Stimulated activated CD4-positive, alpha-beta T cell treated with anti-CD3 and anti-CD28 coated beads, Interleukin-4, amount 100 ng/mL, for 48 hours (primary cell): ENCODE measurements at places on chromosomes 2 and 18.

- no peak for DNase-seq
Measured at GRCh38 chr18:34120294-34120693, 104.4 kb downstream of the NOL4 start.

DNA sequence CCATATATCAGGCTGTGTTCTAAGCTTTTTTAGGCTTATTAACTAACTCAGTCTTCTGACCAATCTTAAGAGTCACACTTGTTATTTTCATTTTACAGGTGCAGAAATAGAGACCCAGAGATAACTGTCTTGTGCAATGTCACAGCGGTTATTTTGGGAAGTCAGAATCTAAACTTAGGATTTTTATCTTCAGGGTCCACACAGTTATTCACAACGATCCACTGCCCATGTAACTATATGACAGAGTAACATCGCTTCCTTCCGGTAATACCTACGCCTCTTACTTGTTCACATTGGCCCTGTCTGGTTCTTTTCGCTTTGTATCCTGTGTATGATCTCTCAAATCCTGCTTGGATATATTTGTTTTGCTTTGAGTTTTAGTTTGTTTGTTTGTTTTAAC is 631.7 kb downstream of the LRP1B start:
- DNase-seq: no peak

- DNase-seq: no peak
Measured at GRCh38 chr18:62339106-62339988, 14.2 kb downstream of the TNFRSF11A start.

DNA sequence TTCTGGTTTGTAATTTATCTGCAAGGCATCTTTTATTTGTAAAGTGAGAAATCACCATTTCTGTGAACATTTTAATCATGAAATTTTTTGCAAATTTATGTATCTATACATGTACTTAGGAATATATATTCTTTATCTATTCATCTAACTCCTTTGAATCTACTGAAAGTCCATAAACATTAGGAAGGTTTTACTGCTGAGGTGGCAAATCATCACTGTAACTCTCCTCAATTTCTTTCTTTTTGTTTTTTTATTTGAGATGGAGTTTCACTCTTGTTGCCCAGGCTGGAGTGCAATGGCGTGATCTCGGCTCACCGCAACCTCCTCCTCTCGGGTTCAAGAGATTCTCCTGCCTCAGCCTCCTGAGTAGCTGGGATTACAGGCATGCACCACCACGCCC is 296.3 kb downstream of the AGPS start:
- DNase-seq: no peak

DNA sequence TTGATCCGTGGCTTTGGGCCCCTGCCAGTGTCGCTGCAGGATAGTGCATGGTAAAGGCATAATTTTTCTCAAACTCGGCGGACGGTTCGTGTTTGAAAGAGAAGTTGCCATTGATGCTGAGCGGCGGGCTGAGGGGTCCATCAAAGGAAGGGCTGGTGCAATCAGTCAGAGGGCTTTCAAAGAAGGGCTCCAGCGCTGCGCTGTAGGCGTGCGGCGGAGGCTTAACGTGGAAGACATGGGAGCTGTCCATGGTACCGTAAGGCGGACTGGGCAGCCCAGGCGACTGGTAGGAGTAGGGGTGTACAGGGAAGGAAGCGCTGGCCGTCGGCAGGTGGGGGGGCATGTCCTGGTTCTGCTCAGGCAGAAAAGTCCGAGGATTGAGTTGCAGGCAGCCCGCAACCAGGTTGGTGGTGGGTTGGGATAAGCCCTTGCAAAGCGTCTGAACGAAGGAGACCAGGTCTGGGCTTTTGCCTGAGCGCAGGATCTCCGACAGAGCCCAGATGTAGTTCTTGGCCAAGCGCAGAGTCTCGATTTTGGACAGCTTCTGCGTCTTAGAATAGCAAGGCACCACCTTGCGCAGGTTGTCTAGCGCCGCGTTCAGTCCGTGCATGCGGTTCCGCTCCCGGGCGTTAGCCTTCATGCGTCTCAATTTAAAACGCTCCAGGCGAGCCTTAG is 2.3 kb downstream of the NEUROD1 start:
- peak; percentile 45 for DNase-seq

GRCh38 chr2:111678651-111679050 is 205.3 kb downstream of the ANAPC1 start:
- no peak for DNase-seq

DNA sequence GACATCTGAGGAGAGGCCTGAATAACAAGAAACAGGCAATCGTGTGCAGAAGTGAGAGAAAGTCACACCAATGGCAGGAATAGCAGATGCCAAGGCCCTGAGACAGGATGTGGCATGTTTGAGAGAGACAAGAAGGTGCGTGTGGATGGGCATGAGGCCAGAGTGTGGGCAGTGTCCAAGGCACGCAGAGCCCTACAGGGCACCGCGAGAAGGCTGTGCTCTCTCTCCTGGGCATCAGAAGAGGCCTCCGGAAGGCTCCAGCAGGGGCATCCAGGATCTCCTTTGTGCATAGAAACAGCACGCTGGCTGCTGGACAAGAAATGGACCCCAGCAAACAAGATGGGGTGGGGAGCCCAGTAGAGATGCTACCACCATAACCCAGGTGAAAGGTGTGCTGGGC is 239.0 kb upstream of the RAB6C start:
- DNase-seq: no peak
